ENCODE measurements at places on chromosomes 6 and 20.

- DNase-seq: no peak
Measured at GRCh38 chr20:50230871-50231560, 40.4 kb downstream of the CEBPB start.

- no peak for DNase-seq
Measured at GRCh38 chr20:57091748-57092111, 174.7 kb downstream of the BMP7 start.

DNA sequence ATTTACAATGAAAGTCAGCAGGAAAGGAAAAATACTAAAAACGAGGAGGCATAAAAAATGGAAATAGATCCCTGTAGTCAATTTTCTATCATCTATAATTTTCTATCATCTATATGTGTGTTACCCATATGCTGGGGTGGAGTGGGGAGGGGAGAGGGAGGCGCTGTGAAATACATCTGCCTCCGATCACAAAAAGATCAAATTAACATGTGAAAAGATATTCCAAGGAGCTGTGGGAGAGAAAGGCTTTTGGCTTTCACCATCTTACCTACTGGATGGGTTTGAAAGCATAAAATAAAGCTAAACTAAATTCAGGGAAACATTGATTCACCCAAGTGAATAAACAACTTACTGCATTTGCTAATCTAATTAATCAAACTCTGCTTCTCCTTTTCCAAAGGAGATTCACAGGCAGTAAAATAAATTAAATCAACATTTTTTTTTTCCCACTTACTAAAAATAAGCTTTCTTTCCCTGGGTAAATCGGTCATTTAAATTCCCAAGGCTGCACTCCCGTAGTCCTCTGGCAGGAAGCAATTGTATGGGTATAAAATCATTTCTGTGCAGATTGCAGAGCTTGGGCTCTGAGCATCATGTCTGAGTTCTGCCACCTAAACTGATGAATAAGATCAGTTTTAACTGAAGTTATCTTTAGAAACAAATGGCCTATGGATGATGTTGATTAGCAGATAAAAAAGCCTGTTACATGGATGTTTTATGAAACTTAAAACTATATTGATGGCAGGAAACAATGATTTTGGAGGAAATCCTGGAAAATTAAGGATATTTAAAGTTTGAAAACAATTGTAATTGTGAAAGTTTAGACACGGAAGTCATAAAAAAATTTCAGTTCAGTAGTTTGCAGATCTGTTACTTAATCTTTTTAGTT lies 147.9 kb downstream of the SOX4 start:
- DNase-seq: no peak

- DNase-seq: no peak
Measured at GRCh38 chr6:17826301-17826700, 119.6 kb upstream of the NUP153 start.

GRCh38 chr6:34484391-34484790 lies 18.5 kb downstream of the PACSIN1 start:
- no peak for DNase-seq

DNA sequence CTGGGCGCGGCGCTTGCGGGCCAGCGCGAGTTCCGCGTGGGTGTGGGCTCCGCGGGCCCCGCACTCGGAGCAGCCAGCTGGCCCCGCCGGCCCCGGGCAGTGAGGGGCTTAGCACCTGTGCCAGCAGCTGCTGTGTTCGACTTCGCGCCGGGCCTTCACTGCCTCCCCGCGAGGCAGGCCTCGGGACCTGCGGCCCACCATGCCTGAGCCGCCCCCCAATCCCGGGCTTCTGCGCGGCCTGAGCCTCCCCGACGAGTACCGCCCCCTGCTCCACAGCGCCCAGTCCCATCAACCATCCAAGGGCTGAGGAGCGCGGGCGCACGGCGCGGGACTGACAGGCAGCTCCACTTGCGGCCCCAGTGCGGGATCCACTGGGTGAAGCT lies 36.2 kb downstream of the RIOK1 start:
- no peak for DNase-seq

- no peak for DNase-seq
Measured at GRCh38 chr20:49724408-49725223, 10.9 kb upstream of the B4GALT5 start.
